Upper lobe of right lung (tissue), 1 donor: ENCODE measurements at places on chromosomes 2 and 18. TPM values are rescaled to one million over a fixed set of nuclear protein-coding genes. Genes with fewer than 3 reads are reported as not detected.
A peak's percentile ranks its signal among the peaks of the same experiment; 100 is the strongest.

GRCh38 chr2:38013158-38013752, 62.7 kb downstream of the CYP1B1 start:
- no peak overlapping the region for H3K27ac ChIP-seq
- DNase-seq, result no peak
- H3K27me3 ChIP-seq, result no peaks in the 10 kb centered on the region

The ZSWIM2 gene
- not detected for total RNA-seq

The ATG4B gene
- total RNA-seq, result 72.0 TPM

GRCh38 chr2:15795426-15795825, 144.9 kb upstream of the MYCN start:
- no peak overlapping the region for H3K27ac ChIP-seq
- peaks cover 10% of the 10 kb centered on the region for H3K4me1 ChIP-seq
- no peaks in the 10 kb centered on the region for H3K27me3 ChIP-seq
- DNase-seq, result no peak
- H3K36me3 ChIP-seq, result no peaks in the 10 kb centered on the region

The CRYBA2 gene
- not detected for total RNA-seq

The SH3RF3 gene
- total RNA-seq, result 7.4 TPM

DNA sequence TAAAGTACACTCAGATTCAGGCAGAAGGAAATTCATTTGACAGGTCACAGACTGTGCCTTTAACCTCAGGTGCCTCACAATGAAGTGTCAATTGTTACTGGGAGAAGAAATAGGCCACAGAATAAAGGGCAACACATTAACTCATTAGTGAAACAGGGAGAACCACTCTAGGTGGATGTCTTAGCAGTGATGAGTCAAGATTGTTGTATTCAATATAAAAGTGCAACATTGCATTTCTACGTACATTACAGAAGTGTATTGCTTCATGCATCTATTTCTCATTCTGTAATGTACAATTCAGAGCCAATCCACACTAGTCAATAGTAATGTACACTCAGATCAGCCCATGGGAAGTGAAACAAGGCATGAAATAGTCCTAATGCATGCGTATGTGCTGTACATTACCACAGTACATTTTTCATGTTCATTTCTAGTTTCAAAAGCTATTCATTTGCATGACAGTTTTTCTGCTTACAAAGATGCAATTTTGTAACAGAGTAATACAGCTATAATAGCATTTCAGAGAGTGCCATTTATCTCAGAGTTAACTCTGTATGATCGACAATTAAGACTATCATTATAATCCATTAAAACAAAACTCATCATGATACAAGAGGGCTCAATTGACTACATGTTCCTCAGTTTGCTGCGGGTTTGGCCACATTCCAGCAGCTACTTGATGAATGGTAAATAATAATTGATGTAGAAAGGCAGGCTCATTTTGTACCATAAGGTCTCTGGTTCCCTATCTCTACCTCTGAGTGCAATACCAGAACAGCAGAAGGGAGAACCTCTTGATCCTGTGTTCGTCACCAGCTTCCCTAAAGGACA, 12.2 kb upstream of the ARL5A start:
- H3K4me3 ChIP-seq, result no peak overlapping the region
- H3K27me3 ChIP-seq, result no peaks in the 10 kb centered on the region
- no peaks in the 10 kb centered on the region for H3K4me1 ChIP-seq
- H3K36me3 ChIP-seq, result no peaks in the 10 kb centered on the region
- DNase-seq, result no peak

The IL36B gene
- not detected for total RNA-seq

GRCh38 chr2:171411791-171412483, 21.9 kb downstream of the METTL8 start:
- H3K36me3 ChIP-seq, result no peaks in the 10 kb centered on the region
- H3K27me3 ChIP-seq, result no peaks in the 10 kb centered on the region
- H3K27ac ChIP-seq, result no peak overlapping the region
- no peak for DNase-seq
- H3K4me1 ChIP-seq, result no peaks in the 10 kb centered on the region

The LCT gene
- not detected for total RNA-seq

The LINC00305 gene
- total RNA-seq, result not detected

DNA sequence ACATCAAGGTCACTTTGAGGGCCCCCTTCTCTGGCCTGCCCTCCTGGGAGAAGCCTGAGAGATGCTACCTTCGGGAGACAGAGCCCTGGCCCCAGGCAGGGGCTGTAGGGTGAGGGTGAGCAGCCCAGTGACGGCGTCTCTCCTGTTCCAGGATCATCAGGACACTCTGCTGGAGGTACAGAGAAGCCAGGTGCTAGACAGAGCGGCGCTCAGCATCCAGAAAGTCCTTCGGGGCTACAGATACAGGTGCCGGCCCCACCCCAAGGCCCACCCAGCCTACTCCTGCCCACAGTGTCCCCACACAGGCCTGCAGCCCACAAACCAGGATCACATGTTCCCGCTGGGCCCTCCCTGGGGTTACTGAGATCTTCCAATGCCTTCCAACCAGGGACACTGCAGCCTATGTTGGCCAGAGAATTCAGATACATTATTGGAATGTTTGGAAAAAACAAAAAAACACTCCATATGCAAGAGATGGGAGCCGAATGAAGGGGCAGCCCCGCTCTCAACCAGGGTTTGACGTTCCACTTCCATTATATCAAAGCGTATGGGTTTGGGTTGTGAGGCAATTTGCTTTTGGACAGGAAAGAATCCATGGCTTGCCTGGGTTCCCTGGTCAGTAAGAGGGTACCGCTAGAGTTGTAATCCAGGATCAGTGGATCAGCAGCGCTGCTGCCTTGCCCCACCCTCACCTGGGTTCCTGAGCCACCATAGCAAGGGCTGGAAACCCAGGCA, 49.5 kb upstream of the GPR17 start:
- peak; percentile 46 for DNase-seq
- H3K4me3 ChIP-seq, result no peak overlapping the region
- H3K36me3 ChIP-seq, result no peaks in the 10 kb centered on the region
- H3K27me3 ChIP-seq, result no peaks in the 10 kb centered on the region

DNA sequence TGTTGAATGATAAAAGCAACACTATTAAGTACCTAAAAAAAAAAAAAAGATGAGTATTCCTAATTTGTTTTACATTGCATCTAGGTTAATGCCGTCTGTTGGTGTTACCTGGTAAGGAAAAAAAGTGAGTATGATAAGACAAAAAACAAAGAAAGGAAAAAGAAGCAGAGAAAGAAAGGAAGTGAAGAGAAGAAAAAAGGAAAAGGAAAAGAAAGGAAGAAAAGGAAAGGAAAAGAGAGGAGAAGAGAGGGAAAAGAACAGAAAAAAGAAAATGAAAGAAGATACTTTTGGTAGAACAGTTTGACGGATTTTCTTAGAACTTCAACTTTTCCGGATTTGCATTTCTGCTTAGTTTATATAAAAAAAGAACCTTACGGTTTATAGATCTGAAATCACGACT, 387.9 kb downstream of the METTL4 start:
- H3K27me3 ChIP-seq, result no peaks in the 10 kb centered on the region
- no peak for DNase-seq
- H3K4me1 ChIP-seq, result no peaks in the 10 kb centered on the region
- no peaks in the 10 kb centered on the region for H3K36me3 ChIP-seq

GRCh38 chr2:39737661-39738060, 41.4 kb downstream of the THUMPD2 start:
- H3K36me3 ChIP-seq, result peaks cover 48% of the 10 kb centered on the region
- no peak overlapping the region for H3K4me3 ChIP-seq
- no peaks in the 10 kb centered on the region for H3K27me3 ChIP-seq
- no peak overlapping the region for H3K27ac ChIP-seq
- DNase-seq, result no peak

DNA sequence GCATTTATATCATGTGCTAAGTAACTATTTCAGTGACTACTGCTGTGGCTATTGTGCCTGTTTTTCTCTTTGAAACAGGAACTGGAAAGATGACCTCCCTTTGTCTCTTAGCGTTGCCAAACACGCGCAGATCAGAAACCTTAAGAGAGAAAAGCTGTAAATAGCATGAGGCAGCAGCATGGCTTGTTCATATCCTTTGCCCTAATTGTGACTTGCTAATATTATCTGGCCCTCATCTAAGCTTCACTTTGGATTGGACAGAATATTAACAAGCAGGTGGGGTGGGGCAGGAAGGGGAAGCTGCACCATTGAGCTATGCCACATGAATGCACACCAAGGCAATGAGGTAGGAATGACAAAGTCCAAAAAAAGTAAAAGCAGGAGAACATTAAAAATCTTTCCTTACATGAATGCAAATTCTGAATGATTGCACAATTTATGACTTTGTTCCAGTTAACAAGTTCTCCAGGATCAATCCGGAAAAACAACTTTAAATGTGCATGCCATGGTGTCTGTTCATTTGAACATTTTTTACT, 128.4 kb downstream of the IRS1 start:
- H3K4me3 ChIP-seq, result no peak overlapping the region
- DNase-seq, result no peak
- no peaks in the 10 kb centered on the region for H3K36me3 ChIP-seq

DNA sequence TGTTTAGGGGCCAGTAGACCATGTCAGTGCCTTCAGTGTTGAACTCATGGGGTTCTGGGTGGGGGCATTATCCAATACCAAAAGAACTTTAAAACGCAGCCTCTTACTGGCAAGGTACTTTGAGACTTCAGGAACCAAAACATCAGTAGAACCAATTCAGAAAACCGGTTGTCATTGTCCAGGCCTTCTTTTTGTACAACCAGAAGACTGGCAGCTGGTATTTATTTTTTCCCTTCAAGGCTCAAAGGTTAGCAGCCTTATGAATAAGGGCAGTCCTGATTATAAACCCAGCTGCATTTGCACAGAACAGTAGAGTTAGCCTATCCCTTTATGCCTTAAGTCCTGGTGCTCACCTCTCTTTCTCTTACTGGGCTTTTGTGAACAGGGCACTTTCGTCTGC, 113.8 kb upstream of the EML6 start:
- H3K4me1 ChIP-seq, result peaks cover 50% of the 10 kb centered on the region
- H3K27me3 ChIP-seq, result no peaks in the 10 kb centered on the region
- H3K36me3 ChIP-seq, result peaks cover 15% of the 10 kb centered on the region
- no peak overlapping the region for H3K4me3 ChIP-seq
- H3K27ac ChIP-seq, result no peak overlapping the region

GRCh38 chr2:127423478-127423843, 5.2 kb downstream of the PROC start:
- H3K27me3 ChIP-seq, result peaks cover 20% of the 10 kb centered on the region
- H3K4me1 ChIP-seq, result peaks cover 12% of the 10 kb centered on the region
- peak; percentile 61 for DNase-seq
- H3K4me3 ChIP-seq, result peak overlapping the region; percentile 32
- H3K36me3 ChIP-seq, result no peaks in the 10 kb centered on the region

DNA sequence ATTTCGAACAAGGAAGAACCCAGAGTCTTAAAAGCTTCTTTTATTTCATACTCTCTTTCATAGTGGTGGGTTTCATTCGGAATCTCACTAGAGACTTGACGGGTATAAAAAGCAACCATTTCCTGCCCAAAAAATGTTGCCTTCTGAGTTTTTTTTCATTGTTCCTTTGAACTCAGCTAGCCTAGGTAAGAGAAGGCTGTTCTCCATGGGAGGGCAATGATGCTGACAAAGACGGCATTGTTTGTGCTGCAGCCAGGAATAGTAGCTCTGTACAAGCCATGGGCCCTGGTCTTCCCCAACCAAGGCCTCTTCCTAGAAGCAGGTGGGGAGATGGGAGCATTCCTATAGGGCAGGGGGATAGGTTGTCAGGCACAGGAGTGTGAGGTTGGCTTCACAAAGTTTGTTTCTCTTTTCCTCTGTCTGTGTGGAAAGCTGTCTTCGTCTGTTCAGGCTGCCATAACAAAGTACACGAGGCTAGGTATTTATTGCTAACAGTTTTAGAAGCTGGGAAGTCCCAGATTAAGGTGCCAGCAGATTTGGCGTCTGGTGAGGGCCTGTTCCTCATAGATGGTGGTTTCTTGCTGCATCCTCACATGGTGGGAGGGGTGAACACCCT, 405.1 kb downstream of the NBAS start:
- DNase-seq, result no peak
- H3K4me3 ChIP-seq, result no peak overlapping the region
- no peaks in the 10 kb centered on the region for H3K36me3 ChIP-seq
- H3K27ac ChIP-seq, result no peak overlapping the region
- H3K4me1 ChIP-seq, result no peaks in the 10 kb centered on the region
